ENCODE measurements at places on chromosomes 4 and X. TPM values are rescaled to one million over a fixed set of nuclear protein-coding genes. Genes with fewer than 3 reads are reported as not detected.

The FOXR2 gene
- polyA plus RNA-seq = not detected

The RADX gene
- 0.26 TPM for polyA plus RNA-seq

The ENAM gene
- 0.01 TPM for polyA plus RNA-seq

The RS1 gene
- polyA plus RNA-seq = not detected

The TMEM184C gene
- 35.1 TPM for polyA plus RNA-seq

The FGF16 gene
- not detected for polyA plus RNA-seq

The SYN1 gene
- 0.48 TPM for polyA plus RNA-seq

The GLRA2 gene
- not detected for polyA plus RNA-seq

The MAMLD1 gene
- 3.9 TPM for polyA plus RNA-seq

The PWWP3B gene
- not detected for polyA plus RNA-seq

The MAGEC1 gene
- not detected for polyA plus RNA-seq

The FRG2 gene
- not detected for polyA plus RNA-seq

The GJB1 gene
- not detected for polyA plus RNA-seq

The SORCS2 gene
- polyA plus RNA-seq = 0.59 TPM

The CXorf65 gene
- polyA plus RNA-seq = not detected

The COX7B2 gene
- not detected for polyA plus RNA-seq

All from BJ (cell line).